ENCODE measurements at places on chromosomes 7 and 10.

DNA sequence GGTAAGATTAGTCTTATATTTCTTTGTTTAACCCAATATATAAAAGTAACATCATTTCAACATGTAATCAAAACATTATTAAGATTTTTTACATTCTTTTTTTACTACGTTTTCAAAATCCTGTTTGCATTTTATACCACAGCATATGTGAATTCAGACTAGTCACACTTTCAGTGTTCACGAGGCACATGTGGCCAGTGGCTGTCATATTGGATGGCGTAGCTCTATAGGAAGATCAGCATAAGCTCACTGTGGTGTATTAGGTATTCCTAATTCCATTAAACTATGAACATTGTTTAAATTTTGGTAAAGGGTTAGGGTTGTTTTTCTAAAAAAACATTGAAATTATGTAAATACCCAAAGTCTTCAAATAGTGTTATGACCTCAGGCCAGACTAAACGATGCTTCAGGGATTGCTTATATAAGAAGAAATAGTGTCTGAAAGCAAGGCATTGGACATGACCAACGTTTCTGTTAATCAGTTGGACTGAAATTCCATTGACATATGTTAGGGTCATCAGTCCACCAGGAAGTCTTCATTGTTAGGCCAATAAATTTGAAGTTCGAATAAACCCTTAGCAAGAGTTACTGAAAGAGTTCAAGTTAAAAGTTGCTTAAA is 97.0 kb downstream of the BICC1 start:
- peak; percentile 43 for DNase-seq

DNA sequence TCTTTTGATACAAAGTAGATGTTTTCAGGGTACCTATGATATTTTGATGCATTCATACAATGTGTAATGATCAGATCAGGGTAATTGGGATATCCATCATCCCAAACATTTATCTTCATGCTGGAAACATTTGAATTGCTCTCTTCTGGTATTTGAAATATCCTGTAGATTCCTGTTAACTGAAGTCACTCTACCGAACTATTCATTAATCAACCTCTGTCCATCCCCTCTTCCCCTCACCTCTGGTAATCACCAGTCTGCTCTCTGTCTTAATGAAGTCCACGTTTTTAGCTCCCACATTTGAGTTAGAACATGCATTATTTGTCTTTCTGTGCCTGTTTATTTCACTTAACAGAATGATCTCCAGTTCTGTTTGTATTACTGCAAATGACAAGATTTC is 11.3 kb downstream of the MTG1 start:
- DNase-seq: no peak

DNA sequence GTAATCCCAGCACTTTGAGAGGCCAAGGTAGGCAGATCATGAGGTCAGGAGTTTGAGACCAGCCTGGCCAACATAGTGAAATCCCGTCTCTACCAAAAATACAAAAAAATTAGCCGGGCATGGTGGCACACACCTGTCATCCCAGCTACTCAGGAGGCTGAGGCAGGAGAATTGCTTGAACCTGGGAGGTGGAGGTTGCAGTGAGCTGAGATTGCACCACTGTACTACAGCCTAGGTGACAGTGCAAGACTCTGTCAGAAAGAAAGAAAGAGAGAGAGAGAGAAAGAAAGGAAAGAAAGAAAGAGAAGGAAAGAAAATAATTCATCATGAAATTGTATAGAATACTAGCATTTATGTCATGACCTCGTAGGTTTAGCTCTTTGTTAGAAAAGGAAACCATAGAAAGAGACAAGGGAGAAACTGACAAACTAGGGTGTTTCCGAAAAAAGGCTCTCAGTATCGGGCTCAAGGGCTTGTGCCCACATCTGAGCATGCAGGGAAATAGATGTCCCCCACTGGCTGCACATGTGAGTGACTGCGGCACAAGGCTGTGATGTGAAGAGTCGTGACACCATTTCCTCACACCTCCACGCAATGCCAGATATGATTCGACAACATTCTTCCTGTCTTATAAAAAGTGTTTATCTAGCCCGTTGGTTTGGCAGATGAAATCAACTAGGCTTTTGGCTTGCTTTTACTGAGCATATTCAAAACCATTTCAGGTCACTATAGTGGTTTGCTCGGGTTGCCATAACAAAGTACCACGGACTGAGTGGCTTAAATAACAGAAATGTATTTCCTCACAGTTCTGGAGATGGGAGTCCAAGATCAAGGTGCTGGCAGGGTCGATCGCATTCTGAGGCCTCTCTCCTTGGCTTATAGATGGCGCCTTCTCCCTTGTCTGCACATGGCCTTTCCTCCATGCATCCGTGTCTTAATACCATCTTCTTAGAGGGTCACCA is 2.0 kb downstream of the SRGN start:
- peak; percentile 76 for DNase-seq

GRCh38 chr7:50431722-50432305 is 18.3 kb downstream of the FIGNL1 start:
- no peak for DNase-seq

GRCh38 chr7:100856871-100857282 is 4.4 kb downstream of the SLC12A9 start:
- no peak for DNase-seq

DNA sequence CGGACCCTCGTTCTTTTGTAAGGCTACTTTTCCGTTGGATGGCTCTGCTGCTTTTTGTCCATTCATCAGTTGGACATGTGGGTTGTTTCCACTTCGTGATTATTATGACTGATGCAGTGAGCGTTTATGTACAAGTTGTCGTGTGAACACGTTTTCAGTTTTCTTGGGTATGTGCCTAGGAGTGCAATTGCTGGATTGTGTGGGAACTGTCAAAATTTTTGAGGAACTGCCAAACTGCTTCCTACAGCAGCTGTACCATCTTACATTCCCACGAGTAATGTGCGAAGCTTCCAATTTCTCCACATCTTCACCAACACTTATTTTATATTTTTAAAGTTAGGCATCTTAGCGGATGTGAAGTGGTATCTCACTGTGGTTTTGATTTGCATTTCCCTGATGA is 10.4 kb downstream of the FKBP6 start:
- peak; percentile 49 for DNase-seq

GRCh38 chr7:98823226-98823625 is 46.6 kb downstream of the TMEM130 start:
- DNase-seq: no peak

DNA sequence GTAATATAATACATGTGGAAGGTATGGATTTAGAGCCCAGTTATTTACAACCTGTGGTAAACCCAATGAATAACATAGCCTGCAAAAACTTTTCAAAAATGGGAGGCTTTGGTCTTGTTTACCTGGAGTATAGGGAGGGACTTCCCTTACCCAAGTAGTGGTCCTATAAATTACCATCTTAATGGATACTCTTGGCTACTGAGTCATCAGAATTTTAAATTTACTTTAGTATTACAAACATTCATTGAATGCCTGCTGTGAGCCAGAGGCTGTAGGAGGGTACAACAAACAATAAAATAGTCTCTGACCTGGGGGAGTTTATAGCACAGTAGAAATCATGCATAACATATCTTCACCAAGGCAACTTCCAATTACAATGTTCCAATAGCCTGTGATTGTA is 365.1 kb downstream of the BBS9 start:
- DNase-seq: no peak

DNA sequence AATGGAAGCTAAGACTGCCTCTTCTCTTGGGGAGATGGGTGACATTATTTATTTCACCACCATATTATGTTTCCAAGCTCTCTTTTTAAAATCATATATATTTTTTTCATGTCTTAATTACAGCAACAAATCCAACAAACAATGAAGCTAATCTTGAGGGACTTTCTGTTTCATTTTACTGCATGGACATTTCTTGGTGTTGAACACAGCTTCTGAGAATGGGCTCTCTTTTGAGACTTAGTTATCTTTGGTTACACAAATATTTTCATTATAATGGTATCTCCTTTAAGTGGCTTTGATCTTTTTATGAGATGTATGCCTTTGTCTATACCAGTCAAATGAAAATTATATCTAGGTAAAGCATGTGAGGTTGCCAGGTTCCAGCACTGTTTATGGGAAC is 210.0 kb upstream of the LRRN3 start:
- no peak for DNase-seq

- DNase-seq: peak; percentile 100
Measured at GRCh38 chr7:100428967-100429636, 529 bp upstream of the MEPCE start.

DNA sequence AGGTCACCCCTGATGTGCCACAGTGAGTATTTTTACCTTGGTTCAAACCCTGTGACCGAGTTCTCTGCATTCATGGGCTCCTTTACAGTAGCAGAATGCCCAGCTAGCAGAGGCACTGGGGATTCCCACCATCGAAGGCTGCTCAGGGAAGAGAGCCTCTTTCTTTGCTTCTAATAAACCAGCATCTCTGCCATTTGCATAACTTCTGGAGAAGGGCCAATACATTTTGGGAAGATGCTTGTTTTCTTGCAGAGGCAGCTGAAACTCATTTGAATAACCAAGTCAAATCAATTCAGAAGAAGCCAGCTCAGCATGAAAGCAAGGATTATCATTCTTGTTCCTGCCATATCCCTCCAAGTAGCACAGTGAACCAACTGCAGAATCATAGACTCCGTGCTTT is 82.9 kb upstream of the WDR11 start:
- no peak for DNase-seq

GRCh38 chr7:109901926-109902325 is 1189.0 kb upstream of the LRRN3 start:
- no peak for DNase-seq

- peak; percentile 6 for DNase-seq
Measured at GRCh38 chr10:92997620-92998019, 63.0 kb upstream of the CYP26C1 start.

- DNase-seq: no peak
Measured at GRCh38 chr10:96978621-96979154, 146.6 kb downstream of the LCOR start.

DNA sequence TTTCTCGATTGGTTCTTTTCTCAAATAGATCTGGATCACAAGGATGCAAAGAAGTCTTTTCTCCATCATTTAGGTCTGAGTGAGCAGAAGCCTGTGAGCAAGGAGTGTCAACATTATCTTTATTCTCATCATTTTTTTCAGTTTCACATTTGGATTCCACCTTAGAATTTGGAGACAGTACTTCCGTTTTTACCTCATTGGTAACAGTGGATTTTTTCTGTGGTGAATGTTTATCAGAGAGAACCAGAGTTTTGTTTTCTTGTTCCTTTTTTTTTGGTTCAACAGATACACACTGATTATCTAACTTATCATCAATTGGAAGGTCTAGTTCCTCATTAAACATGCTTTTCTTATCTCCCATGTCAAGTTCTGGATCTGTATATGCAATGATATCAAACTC is 151.3 kb downstream of the GALNT11 start:
- DNase-seq: no peak

- peak; percentile 11 for DNase-seq
Measured at GRCh38 chr10:27743012-27743876, 2.4 kb downstream of the MKX start.

DNA sequence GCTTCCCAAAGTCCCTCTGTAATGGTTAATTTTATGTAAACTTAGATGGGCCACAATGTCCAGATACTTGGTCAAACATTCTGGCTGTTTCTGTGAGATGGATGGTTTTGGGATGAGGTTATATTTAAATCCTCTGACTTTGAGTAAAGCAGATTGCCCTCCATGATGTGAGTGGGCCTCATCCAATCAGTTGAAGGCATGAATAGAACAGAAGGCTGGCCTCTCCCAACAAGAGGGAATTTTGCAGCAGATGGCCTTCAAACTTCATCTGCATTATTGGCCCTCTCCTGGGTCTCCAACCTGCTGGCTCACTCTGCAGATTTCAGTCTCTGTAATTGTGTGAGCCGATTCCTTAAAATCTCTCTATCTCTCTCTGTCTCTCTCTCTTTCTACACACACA is 362.3 kb downstream of the GRID1 start:
- DNase-seq: no peak

GRCh38 chr7:7516156-7516555 is 19.5 kb downstream of the COL28A1 start:
- DNase-seq: no peak

DNA sequence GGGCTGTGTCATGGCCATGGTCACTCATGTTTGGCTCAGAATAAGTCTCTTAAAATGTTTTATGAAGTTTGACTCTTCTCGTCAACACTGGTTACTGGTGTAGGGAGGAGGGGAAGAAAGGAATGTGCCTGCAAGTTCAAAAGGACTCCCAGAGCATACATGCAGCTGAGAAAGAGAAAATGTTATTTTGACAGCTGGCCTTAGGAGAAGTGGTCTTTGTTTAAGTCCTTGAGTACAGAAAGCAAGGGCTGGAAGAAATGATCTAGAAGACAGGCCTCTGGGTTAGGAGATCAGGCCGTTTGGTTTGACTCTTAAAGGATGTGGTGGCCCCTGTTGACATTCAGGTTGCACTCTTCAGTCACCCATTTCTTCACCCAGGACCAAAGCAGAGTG is 245.5 kb downstream of the REEP3 start:
- DNase-seq: peak; percentile 57

DNA sequence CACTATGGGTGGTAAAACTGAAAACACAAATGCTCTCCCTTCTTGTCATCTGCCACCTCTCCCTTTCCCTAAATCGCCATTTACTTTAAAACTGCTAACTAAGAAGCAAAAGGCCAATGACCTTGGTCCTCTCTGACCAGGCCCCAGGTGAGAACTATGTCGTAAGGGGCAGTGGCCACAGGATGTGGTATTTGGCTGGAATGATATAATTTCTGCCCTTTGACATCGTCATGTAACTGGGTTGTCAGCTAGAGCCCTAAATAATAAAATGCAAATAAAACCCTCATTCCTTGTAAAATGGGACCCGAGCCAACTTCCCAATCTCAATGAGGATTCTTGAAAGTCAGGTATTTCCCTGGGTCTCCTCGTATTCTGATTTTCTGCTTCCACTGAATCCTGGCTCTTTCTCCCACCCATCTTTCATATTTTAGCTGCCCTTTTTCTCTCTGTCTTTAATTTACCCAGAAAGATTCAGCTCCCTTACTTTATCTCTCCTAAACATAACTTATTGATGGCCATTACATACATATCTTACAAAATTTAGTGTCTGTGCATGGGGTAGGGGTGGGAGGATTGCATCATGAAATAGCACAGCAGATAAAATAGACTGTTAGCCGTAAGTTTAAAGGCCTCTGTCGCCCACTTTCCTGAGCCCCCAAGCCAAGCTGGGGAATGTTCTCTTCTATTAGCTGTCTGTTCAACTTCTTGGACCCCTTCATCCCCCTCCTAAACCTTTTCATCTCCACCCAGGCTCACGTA is 3.2 kb upstream of the EEPD1 start:
- no peak for DNase-seq

- no peak for DNase-seq
Measured at GRCh38 chr10:86727470-86727869, 28.9 kb upstream of the BMPR1A start.

DNA sequence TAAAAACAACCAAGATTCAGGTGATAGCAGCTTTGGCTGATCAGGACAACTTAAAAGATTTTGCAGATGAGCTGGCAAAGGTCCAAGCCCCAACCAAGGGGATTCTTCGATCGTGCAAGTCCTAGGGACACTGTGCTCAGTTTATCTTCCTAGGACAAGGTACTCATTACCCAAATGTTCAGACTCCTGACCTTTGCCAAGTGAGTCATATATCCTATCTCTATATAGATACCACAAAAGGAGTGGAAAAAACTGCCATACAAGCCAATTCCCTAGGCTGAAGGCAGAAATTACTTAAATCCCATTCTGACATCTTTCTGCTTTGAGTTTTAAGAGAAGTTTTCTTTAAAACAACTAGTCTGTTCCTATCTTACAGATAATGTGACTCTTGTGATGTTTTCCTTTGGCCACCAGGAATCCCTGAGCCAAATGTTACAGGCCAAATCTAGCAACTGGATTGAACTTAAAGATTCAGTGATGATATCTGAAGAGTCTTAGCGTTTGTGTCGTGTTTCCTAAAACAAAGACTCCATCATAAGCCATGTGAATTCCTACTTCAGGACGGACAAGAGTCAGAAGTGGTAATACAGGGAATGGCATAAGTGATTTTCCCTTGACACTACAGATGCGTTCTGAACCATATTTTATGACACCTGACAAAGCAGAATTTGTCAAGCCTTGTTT is 142.6 kb upstream of the ASAH2 start:
- peak; percentile 68 for DNase-seq

Measured in cardiac fibroblast (primary cell).